ENCODE measurements at places on chromosomes 1 and 21.

DNA sequence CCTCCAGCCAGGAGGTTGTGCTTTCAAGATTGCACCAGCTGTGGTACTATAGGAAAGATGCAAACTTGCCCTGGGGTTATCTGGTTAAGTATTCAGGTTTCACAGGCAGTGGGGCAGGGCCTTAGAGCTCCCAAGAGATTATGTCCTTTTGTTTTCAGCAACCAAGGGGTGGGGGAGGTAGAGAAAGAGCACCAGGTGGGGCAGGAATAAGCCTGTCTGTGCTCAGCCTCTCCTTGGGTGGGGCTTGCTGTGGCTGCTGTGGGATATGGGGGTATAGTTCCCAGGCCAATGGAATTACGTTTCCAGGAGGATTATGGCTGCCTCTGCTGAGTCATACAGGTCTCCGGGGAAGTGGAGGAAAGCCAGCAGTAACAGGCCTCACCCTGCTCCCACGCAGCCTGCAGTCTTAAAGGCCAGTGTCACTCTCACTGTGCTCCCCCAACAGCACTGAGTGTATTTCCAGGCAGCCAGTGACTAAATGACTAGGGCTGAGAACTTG, 508.6 kb downstream of the RWDD3 start:
- no peak for DNase-seq

DNA sequence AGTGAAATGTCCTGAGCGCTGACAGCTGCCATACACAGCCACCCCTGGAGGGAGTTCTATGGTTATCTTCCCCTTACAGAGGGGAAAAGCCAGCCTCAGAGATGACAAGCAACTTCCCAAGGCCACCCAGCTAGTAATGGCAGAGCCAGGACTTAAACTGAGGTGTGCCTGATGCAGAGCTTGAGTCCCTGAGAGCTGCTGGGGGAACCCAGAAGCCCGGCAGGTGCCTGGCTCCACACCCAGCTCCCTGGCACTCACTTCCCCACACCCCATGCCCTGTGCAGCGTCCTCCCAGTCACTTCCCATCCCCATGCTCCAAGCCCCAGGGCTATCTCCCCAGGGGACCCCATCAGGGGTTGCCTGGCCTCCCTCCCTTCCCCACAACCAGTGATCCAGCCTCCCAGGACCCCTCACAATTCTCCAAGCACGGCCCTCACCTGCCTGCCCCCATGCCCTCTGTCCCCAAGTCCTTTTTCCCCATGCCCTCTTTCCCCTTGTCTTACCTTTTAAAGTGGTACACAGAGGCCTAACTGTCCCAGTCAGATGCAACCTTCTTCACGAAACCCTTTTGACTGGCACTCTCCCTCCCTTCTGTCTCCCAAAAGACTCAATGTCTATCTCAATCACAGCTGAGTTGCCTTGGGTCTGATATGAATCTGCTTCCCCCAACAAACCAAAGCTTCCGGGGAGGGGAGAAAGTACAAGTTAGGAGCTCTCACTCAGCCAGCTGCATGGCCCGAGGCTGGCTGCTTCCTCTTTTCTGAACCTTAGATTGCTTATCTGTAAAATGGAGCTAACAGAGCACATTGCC, 39.8 kb upstream of the LRP8 start:
- no peak for DNase-seq

- DNase-seq: no peak
Observed at GRCh38 chr1:54882519-54882918, 4.5 kb downstream of the DHCR24 start.

DNA sequence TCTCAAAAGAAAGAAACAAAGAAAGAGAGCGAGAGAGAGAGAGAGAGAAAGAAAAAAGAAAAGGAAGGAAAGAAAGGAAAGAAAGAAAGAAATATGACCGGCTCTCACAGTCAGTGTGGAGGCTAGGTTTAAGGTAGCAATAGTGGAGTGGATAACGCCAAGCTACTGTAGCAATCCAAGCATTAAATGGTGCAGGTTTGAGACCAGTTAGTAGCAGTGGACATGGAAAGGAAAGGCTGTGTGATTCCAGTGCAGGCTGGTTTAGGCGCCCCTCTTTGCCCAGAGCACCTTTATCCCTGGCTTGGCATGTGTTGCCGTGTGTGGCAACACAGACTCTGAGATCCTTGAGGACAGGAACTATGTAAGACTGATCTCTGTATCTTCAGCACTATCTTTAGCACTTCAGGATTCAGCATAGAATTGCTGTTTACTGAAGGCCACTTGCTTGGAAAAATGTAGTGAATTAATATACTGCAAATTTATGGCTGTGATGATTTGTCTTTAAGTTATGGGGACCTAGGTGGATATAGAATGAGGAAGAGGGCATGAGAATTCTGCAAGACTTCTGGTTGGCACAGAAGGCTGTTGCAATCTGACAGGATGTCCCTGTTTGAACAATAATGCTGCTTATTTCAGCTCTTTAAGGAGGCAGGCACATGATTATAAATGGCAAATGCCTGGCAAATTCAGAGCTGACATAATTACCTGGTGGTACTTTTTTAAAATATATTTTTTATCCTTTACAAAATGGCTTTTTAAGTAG, 10.8 kb upstream of the OSBPL9 start:
- DNase-seq: no peak

DNA sequence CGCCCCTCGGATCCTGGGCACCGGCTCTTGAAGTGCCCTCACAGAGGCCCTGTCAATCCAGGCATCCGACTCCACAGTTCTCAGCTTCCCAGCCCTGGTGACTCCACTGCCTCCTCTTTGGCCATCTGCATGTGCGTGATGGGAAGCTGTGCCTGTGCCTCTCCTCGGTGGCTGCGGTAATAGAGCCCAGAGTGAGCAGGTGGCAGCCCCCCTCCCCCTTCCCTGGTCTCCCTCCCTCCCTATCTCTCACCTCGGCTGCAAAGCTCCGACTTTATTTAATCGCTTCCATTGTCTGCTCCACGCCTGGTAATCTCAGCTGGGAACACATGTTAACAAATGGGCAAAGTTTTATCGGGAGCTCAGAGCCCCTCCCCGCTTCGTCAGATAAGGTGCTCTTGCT, 91.9 kb downstream of the IGSF21 start:
- no peak for DNase-seq

- no peak for DNase-seq
Observed at GRCh38 chr1:180762796-180763195, 131.0 kb downstream of the XPR1 start.

- DNase-seq: no peak
Observed at GRCh38 chr1:181180407-181181031, 92.0 kb downstream of the IER5 start.

DNA sequence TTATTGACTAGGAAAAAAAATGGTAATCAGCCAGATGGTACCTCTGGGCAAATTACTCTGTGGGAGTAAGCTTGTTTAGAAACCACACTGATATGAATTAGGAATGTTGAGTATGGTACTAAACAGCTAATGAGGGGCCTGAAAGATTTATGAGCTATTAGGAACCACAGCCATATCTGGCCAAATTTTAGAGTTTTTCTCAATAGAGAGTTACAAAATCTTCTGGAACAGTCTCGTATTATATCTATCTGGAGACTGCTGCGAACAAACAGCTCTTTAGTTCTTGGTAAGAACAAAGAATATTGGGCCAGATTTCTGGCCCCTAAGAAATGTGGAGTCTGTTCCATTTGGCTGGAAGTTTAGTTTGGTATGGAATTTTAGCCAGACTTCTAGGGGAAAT, 4.9 kb upstream of the PODN start:
- no peak for DNase-seq

- no peak for DNase-seq
Observed at GRCh38 chr1:175134500-175134899, 58.1 kb downstream of the KIAA0040 start.

GRCh38 chr1:30129001-30129408, 594.4 kb downstream of the MATN1 start:
- no peak for DNase-seq

- no peak for DNase-seq
Observed at GRCh38 chr1:53617851-53618499, 121.0 kb downstream of the GLIS1 start.

DNA sequence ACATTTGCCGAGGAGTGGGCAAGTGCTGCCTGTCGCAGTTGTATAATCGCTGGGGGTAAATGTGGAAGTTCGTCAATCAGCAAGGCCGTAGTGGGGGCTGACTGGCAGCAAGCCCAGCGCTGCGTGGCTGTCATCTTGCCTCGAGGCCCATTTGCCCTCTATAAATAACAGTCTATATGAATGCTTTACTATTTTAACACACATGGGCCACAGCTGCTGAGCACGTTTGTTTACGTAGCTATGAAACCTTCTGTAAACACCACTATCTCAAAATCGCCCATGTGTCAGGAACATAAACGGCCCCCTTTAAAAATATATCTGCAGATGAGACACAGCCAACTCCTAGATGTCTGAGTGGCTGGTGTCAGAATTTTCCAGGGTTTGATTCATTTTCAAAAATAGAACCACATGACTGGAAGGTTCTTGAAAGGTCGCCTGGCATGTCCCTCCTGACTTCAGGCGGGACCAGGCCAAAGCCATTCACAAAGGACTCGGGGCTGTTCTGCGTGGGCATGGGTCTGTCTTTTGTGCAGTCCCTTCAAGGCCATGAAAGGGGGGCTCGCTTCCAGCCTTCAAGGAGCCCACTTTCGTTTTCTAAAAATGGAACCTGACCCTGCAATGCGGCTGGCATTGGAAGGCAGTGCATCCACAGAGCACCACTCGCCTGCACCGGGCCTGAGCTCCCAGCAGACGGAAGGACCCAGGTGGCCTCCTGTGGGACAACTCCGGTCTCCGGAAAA, 205.5 kb downstream of the KCNJ6 start:
- no peak for DNase-seq

DNA sequence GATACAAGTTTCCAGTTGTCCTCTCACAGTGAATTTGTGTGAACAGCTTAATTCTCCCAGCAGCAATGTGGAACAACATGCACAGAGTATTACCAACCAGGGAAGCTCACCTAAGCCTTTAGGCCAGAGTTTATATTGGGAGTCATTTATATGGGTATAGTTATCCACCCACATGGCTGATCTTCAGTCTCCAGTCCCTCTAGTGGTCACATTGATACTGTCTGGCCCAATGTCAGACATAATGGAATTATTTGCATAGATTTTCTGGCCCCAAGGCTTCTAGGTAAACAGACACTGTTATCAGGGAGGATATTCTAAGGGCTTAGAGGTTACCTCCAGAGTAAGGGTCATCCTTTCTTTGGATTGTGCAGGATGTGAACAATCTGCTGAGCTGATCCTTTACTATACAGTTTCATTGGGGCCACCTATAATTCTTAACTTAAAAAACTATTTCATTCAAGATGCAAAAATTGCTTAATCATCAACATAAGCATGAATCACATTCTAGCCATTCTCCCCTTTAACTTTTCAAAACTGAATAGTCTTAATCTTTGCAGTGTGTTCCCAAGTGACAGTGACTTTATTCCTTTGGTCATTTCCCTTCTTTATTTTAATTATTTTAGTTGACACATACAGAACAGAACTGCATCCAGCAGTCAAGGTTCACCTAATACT, 210.9 kb downstream of the LTN1 start:
- DNase-seq: no peak

DNA sequence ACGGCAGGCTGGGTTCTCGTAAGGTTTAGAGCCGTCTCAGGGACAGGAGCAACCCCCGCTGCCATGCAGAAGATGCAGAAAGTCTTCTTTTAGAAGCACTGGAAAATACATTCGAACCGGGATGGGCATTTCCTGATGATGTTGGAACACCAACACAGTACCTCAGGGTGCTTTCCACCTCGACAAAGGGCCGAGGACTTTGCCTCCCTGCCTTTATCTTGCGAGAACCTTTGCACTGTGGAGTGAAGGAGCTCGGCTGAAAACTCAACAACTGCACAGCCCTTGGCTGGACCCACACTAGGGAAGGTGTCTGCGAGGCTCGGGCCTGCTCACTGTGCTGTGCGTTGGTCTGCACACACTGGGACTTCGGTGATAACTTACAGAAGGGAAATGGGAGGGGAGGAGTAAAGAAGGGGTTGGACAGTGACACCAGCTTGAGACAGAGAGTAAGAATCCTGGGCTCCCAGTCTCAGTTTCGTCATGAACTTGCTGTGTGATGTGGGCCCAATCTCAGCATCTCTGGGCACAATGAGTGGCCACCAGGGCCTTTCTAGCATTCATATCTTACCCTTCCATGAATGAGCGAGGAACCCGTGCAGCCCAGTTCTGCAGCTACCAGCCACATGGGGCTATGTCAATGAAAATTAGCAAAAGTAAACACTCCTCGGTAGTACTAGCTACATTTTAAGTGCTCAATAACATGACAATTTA, 18.2 kb downstream of the RCAN1 start:
- no peak for DNase-seq

GRCh38 chr1:13803546-13804239, 103.7 kb downstream of the PRDM2 start:
- no peak for DNase-seq

DNA sequence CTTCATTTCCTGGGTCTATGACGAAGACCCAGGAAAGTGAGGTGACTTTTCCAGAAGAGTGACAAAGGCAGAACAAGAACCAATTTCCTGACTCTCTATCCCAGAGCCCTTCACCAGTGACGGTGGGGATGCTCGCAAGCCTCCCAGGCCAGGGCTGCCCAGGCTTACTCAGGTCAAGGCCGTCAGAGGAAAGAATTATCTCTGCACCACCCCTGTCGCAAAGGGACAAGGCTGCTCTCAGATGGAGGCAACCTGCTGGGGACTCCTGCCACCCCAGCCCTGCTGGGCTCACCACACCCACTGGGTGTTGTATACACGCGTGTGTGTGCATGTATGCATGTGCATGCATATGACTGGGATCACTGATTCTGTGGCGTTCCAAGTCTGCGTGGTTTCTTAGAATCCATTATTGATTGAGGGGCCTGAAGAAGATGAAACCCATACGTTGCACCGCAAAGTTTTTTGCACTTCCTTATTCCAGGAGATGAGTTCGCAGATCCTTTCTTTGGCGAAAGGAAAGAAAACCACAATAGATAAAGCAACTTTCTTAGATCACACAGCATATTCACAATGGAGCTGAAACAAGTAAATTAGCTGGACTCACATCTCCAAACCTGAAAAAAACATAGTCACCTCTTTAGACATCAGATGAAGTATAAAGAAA, 255.8 kb downstream of the RHOU start:
- no peak for DNase-seq

DNA sequence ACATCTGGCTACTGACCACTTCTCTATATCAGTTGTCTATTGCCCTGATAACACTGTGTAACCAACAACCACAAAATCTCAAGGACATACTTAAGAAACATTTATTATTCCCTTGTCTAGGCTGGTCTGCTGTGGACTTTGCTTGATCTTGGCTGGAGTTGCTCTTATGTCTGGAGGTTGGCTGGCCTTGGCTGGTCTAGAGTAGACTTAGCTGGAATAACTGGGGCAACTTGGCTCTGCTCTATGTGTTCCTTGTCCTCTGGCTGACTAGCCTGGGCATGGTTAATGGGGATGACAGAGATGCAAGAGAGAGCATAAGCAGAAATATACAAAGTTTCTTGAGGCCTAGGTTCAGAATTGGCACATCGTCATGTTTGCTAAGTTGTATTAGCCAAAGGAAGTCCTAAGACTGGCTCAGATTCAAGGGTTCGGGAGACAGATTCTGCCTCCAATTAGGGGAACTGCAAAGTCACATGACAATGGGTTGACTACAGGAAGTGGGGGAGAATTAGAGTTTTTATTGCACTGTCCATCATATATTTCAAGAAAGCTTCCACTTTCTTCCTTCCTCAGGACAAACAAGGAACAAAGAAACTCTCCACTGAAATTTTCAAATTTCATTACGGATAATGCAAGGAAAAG, 61.4 kb upstream of the HMCN1 start:
- no peak for DNase-seq
